AG09319 (cell line): ENCODE measurements at places on chromosomes 1 and 21.

DNA sequence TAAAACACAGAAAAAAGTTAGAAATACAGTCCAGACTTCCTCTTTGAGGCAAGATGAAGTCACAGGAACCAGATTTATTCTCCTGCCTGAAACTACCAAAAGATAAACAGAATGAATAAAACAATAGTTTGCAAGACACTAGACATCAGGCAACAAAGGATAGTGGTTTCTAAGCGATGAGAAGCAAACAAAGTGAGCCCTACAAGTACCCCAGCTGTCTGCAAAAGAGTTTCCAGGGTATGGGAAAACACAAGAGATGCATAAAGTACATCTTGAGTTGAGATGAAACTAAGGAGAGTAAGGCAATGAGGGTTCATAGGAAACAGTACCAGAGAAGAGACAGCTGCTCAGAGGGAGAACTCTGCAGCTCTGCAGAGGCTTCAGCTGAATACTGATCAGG is 83.3 kb upstream of the COL24A1 start:
- no peak for DNase-seq

DNA sequence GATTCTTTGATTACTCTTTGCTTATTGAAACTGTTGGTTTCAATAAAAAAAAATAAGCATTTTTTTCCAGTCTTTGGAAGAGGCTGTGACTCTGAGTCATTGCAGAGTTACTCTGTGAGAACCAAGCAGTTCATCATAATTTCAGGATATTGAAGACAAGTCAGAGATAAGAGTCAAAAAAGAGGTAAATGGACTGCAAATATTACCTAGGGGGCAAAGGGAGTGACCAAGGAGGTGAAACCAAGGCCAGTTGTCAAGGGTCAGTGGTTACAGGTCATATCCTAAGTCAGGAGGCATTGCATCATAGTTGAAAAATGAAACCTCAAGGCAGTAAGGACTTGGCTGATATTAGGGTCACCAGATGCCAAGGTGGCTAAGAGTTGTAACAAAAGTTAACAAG is 597.1 kb upstream of the USP24 start:
- DNase-seq = no peak

GRCh38 chr1:54171016-54171415 is 18.2 kb upstream of the CDCP2 start:
- DNase-seq = no peak

DNA sequence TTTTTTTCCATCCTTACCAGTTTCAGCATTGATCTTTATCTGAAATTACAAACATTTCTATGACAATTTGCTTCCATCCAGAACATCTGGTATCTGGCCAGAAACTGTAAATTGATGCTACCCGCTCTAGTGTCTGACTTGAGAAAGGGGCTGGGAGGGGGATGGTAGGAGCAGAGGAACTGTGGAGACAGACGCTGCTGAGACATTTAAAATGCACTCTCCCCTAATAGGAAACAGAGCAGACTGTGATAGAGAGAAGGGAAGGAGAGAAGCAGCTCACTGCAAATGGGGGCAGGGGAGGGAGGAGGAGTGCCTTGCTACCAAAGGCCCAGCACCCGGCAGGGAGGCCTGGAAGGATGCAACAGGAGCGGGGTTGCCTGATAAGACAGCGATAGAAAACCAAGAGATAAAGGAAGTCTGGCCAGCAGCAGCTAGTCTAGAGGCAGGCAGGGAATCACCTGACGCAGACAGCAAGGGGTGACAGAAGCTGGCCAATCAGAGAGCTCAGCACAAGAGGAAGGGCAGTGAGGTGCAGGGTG is 195.5 kb upstream of the NFIA start:
- DNase-seq = no peak

DNA sequence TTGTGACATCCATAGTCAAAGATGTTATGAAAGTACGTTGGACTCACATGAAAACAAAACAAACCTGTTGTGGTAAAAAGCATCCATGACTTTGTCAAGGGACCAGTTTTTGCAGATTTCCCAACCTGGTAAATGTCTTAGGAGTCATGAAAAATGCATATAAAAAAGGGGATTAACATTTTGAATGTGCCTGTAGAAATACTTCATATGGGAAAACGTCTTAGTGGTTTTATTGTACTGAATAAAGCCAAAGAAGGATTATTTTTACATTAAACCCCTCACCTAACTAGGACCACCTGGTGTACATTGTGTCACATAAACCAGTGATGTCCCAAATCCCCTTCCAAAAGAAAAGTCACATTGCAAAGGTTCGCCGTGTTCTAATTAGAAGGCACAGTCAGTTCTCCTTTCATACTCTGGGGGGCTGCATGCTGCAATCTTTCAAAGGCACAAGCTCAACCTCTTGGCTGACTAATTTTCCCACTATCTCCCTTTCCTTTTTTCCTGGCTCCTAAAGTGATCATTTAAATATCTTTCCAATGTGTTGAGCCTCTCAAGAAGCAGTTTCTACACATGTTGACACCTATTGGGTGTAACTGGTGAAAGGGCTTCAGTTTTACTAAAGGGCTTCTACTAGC is 119.8 kb upstream of the SPAG17 start:
- DNase-seq = peak; percentile 5

DNA sequence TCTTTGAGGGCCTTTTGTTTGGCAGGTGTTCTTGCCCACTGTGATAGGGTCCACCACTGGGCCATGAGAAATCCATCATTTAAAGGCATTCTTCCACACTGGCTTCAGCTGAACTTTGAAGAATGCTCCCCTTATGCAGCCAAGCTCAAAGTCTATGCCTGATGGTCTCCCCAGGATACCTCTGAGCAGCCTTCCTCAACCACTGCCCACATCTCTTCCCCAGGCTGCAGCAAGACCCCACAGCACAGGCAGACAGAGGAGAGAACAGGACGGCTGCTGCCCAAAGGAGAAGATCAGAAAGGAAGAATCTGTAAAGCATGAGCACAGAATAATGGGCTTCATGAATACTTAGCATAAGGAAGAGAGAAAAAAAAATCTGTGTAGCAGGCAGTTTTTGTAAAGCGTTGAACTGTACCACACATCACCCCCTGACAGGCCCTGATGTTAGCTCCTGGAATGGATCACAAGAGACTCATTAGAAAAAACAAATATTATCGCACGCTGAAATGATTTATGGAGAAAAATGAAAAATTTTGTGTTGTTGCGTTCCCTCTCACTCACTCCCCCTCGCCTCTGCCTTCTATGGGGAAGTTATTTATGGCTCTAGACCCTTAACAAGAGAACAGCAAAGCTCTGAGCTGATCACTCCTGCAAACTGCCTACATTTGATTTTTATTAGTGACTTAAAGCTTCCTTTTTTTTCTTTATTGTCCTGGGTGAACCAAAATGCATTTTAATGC is 134.1 kb downstream of the TMEM53 start:
- no peak for DNase-seq

DNA sequence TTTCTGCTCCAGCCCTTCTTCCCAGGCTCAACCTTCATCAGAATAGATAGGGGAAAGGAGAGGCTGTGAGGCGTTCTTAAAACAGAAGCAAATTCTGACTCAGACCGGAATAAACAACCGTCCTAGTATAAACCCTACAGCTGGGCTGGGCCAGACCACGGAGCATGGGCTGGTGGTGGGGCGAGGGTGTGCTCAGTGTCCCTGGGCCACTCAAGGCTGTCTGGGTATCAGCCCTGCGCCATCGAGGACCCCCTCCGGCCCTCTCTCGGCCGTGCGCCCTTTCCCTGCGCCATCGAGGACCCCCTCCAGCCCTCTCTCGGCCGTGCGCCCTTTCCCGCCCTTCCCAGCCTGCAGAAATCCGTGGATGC is 36.0 kb downstream of the CAPN2 start:
- DNase-seq = no peak

DNA sequence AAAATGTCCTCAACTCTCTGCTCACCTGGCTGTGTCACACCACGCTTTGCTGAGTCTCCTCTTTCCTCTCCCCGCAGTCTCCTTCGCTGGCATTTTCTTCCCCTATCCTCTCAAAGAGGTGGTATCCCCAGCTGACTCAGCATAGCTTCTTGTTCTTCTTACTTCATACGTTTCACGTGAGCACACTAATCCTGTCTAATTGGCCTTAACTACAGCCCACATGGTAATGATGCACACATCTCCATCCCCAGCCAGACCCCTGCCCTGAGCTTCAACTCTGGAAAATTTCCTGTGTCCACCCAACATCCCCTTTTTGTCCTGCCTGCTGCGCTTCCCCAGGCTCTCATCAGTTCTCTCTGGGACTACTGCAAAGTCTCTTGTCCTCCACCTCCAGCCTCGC is 169.8 kb downstream of the TTLL7 start:
- no peak for DNase-seq

DNA sequence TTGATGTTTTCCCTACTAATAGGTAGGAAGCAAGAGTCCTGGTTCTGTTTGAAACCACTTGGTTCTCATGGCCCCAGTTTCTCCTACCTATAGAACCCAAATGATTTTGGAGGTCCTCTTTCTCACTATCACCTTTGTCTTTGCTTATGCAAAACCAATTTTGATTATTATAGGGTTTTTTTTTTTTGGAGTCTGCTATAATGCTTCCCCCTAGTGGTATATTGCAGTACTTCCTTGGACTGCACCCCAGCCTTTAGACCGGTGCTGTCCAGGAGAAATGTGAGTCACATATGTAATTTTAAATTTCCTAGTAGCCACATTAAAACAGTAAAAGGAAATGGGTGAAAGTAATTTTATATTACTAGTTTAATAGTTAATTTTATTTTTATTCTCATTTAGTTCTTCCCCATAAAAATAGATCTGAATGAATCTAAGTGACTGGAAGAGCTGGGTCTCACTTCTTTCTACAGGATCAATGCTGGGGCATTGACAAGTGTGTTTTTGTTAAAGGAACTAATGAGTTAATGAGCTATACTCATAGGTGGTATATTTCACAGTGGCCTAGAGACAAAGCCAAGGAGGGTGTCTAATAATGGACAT is 10.6 kb downstream of the FCMR start:
- no peak for DNase-seq

- no peak for DNase-seq
Observed at GRCh38 chr21:38534591-38534990, 36.3 kb upstream of the ERG start.

- DNase-seq = peak; percentile 49
Observed at GRCh38 chr1:26768755-26769154, 19.0 kb upstream of the PIGV start.

DNA sequence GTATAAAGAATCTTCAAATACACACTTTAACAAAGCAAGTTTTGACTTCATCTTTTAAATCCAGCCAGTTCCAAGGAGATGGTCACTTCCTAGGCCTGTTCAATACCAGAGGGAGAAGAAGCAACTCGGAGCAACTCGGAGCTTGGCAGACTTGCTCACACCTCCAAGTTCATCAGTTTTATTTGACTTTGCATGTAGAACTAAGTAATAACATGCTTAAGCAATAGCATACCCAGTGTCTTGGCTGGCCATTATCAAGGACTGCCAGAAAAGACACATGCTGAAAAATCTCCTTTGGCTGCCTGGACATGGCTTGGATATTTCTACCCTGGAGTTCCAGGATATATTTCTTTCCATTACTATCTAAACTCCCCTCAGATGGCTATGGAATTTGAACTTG is 52.6 kb downstream of the GNG12 start:
- no peak for DNase-seq

DNA sequence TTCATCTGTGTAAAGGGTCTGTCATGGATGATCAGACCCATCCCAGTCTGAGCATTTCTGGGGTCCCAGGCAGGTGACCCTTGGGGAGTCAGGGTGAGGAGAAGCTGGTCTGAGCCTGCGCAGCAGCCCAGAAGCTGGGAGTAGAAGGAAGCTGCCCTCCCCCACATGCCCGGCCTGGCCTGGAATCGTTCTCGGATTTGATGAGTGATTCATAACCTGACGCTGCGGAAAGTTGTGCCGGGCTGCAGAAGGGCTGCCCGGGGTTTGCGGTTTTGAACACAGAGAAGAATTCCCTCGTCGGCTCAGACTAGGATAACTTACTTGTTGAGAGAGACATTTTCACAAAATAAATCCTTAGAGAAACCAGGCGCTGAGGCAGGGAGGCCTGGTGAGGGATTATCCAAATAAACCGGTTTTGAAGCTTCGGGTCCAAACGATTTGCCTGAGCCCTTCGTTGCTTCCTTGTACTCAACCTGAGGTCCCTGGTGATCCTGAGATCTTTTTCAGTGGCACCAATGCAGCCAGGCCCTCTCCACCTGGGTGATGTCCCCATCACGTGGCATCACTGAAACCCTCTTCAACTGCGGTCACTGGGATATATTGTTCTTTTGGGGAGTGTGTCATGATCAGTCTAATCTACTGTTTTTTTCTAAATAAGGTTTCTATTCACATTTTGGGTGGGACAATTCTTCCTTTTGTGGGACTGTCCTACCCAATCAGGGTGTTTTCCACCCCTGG is 29.2 kb downstream of the EPHB2 start:
- DNase-seq = peak; percentile 39

DNA sequence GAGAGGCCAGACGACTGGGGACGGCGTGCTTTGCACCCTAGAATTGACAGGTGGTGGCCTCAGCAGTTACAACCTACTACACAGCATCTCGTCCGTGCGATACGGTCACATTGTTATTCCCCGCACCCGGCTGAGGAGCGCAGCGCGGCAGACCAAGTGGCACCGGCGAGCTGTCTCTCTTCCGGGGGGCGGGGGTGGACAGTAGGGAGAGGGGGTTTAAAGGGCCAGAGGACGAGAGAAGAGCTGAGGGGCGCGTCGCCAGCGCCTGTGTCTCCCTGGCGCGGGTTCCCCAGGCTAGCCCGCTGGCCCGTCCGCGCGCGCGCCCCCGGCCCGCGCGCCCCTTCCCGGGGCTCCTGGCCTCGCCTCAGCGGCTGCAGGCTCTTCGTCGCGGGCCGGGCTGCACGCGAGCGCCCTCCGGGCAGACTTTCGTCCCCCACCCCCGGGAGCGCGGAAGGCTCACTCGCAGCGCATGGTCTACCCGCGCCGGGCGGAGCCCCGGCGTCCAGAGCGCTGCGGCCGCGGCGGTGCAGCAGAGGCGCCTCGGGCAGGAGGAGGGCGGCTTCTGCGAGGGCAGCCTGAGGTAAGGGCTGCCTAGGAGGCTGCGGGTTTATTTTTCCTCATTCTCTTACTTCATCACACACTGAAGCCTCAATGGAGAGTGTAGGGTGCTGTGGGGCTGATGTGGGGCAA is at the start of gene PDE4B:
Gene PDE4B (plus strand): TSS at position 227 of the 690 bp plus-strand sequence.
- no peak for DNase-seq

DNA sequence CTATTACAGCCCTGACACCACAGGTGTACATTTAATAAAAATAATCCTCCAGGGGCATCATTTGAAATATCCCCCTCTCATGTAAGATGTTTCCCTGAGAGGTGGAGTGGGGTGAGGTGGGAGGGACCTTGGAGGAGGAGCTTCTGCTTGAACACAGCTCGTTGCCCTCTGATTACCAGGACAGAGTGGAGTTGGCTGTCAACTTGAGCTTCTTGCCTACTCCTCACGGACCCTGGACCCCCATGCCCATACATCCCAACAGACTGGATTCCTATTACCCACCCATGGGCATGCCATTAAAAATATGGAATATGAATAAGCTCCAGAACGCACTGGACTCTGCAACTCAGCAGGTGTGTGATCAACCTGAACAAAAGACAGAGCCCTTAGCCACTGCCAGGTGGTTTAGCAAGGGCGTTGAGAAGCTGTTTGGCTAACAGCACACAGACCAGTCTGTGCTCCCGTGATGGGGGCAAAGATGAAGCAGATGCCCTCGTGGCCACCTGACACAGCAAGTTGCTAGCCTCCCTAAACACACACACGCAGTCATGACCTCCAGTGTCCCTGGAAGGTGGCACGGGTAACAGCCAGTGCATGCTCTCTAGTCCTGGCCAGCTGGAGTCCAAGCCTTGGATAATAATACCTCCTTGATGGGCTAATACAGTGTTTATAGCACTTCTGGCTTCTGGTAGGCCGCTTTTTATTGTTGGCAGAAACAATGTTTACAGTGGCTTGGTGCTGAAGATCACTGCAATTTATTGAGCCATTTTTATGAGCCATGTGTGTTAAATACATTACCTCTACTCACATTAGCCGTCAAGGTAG is 155.0 kb downstream of the TOMM20 start:
- no peak for DNase-seq

- no peak for DNase-seq
Observed at GRCh38 chr21:41593760-41594138, 85.8 kb upstream of the TMPRSS2 start.
